ENCODE measurements at places on chromosomes 12 and 14.

- DNase-seq = no peak
Observed at GRCh38 chr14:22448035-22448904, 140.8 kb downstream of the DAD1 start.

DNA sequence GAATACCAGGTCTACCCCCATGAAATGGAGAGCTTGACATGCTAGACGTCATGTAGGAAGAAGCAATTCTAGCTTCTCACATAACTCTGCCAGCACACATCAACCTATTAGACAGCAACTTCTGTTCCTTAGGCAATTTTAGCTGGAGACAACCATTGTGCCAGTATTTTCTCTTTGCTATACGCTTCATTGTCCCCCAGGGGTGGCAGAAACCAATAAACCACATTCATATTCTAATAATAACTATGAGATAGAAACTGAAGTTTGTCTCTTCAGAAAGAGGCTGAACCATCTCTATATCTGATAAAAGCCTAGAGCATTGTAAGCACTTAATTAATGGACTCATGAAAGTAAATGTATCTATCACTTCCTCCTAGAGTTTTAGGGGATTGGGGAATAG, 278.6 kb downstream of the FOXG1 start:
- no peak for DNase-seq

DNA sequence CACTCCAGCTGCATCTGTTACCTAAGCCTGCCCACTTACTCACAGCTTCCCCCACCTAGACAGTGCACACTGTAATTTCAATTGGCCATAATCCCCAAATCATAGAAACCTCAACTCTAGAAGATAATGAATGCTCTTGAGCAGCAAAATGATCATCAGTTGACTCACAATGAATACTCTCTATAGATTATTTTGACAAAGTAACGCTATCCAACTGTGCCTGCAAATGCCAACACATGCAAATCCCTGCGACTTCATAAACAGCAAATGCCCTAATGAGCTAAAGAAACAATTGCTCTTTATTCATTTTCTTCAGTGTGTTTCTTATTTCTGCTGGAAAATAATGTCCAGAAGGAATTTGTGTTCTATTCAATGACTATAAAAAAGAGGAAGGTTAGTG, 319.5 kb downstream of the PAWR start:
- no peak for DNase-seq

DNA sequence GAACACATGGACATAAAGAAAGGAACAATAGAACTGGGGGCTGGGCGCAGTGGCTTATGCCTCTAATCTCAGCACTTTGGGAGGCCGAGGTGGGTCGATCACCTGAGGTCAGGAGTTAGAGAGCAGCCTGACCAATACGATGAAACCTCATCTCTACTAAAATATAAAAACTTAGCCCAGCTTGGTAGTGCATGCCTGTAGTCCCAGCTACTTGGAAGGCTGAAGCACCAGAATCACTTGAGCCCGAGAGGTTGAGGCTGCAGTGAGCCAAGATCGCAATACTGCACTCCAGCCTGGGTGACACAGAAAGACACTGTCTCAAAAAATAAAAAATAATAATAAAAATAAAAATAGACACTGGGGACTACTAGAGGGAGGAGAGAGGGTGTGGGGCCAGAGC, 154.5 kb downstream of the SEC23A start:
- no peak for DNase-seq

DNA sequence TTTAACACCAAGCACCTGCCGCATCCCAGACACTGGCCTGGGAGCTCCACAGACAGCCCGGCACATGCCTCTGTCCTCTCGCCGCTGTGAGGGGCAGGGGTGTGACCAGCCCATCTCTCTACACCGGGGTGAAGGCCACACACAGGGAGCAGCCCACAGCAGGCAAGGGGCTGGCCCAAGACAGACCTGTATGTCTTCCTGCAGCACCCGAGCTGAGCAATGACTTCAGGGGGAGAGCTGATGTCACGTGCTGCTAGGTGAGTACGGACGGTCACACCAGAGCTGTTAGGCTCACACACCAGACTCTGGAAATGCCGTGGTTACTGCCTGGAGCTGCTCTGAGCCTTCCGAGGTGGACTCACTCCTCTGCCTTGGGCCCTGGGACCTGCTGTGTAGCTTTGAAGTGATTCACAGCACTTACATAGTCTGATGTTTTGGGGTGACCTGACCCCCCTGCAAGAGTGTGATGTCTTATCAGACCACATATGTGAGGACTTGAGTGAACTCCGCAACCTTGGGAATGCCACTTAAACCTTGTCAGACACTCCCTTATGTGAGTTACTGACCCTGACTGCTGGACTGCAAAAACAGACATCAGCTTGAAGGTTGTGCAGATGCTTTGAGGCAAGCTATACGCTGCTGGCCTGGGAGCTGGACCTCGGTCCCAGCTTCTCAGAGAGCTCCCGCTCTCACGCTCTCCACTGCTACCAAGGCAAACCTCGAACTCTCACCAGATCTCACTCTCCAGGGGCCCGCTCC, 1.8 kb downstream of the XRCC3 start:
- DNase-seq = no peak

DNA sequence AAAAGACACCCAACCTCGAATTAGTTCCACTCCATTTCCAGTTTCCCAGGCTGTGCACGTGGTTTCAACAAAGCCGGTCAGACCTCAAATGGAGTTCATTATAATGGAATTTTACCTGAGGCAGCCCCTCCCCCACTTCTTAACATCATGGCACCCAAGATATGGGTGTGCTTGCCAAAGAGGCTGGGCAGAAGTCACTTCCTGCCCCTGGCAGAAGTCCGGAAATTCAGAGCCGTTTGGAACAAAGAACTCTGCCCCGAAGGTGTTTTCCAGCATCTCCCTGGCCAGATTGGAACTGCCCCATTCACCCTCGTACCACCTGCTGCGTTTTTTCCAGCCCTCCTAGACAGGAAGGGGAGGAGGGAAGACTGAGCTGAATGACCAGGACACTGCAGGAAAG, 8.2 kb downstream of the VDR start:
- no peak for DNase-seq

- DNase-seq = no peak
Observed at GRCh38 chr12:21775133-21775820, 771 bp upstream of the KCNJ8 start.

DNA sequence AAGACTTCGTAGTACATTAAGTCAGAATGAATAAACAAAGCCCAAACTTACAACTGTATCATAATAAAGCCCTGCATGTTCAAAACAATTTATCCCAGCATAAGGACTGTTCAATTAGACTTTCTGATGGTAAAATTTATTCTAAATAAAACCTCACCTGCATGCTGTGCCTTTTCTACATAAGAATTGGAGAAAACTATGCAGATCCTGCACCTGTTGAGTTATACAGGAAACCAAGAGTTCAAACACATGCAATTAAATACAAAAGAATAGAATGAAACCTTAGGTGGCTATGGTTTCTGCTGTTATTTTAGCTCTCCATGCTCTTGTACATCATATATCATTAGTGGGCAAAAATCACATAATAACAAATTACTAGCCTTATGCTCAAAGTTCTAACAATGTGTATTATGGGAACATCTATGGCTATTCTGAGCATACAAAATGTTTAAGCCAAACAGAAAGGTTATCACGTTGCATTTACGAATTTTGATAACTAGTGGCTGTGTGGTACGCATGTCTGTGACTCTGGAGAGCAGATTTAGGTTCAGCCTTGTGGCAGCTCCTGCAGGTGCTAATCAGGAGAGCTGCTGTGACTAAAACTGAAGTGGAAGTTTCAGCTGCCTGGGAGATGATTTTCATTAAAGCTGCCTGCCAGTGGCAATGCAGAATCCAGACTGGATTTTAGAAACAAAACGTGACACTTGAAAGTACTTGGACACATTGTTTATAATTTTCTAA, 36.1 kb upstream of the LRFN5 start:
- no peak for DNase-seq

GRCh38 chr14:77141214-77142004, at the start of gene ZDHHC22:
Gene ZDHHC22, minus strand, starts transcription at chr14:77141791. Its CDS starts 2,053 bp downstream, at chr14:77139738.
- no peak for DNase-seq

GRCh38 chr12:21831791-21832344, 57.4 kb upstream of the KCNJ8 start:
- no peak for DNase-seq

DNA sequence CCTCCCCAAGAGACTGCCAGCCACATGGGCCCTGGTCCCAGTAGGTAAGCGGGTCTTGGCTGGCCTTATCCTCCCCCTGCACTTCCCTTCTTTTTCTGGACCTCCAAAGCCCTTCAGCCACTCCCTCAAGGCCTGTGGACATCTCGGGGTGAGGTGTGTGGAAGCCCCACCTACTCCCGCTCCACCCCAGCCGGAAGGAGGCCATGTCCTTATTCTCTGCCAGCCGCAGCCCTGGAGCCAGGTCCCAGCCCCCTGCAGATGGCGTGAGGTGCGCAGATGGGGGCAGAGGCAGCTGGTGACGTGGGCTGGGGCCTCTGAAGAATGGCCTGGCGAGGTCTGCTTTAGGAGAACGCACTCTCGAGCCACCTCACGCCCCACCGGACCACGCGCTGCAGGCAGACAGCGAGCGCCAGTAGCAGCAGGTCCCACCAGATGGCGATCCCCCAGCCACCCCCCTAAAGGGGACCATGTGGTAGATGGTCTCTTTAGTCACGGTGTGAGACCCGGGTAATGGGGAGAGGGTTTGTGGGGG, 167.1 kb downstream of the TSPAN9 start:
- DNase-seq = no peak

DNA sequence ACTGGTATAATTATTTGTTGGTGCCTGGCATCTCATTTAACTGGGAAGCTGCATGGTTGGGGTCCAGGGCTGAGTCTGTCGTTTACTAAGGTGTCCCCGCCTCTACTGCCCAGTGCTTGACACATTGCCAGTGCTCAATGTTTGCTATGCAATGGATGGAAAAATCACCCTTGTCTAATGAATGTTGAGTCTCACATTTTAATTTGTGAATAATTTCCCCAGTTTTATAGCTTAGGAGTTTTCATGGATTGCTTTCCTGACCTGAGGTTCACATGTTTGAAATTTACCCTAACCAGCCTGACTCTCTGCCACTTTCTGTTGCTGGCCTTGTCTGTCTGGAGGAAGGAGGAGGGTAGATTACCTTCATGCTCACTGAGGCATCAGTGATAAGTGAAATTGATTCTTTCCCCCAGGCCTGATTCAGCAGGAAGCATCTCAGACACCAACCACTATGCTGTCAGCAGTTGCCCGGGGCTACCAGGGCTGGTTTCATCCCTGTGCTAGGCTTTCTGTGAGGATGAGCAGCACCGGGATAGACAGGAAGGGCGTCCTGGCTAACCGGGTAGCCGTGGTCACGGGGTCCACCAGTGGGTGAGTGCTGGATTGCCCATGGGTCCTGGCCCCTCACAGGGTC, 2.4 kb downstream of the DHRS2 start:
- no peak for DNase-seq

DNA sequence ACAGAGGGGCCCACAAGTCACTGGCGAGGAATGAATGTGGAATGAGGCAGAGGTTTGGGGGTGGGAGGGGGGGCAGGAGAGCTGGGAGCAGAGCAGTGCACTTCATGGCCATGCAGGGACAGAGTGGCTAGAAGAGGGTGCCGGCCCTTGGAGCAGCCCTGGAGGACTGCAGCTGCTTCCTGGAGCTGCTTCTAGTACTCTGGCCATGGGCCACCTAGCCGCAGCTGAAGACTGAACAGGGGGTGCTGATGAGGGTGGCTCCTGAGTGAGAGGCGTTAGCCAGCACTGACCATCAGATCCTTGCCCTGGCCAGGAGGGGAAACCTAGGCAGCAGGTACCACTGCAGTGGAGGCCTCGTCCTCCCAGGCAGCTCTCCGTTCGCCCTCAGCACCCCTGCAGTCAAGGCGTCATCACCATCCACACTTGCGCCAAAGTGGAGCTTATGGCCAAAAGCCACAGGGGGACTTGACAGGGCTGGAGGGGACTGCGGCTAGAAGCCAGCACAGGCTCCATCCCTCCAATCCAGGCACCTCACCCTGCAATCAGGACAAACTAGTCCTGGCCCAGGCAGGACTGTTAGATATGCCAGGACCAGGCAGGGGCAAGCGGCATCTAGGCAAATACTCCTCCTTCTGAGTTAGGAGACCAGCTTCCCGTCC, 16.4 kb downstream of the OTUB2 start:
- no peak for DNase-seq

DNA sequence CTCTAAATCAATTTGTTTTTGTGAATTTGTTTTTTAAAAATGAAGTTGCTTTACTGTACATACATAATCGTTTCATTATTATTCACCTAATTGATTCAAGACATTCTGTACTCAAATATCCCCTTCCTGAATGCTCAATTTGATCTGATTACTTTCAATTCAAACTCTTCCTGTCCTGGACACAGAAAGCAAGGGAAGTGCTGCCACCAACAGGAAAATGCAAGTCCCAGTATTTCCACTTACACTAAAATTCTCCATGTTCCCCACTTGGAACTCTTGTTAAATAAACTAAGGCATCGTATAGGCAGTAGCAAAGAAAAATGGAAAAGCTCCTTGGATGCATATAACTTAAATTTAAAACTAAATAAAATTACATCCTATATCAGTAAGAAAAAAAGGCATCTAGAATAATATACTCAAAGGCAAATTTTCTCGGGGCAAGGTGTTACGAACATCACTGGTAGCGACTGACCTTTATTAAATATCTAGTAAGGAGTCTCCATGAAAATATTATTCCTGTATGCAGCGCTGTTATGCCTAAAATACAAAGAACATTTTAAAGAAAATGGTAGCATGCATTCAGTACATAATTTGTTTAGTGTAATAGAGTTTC, 72.0 kb upstream of the DBX2 start:
- DNase-seq = no peak

DNA sequence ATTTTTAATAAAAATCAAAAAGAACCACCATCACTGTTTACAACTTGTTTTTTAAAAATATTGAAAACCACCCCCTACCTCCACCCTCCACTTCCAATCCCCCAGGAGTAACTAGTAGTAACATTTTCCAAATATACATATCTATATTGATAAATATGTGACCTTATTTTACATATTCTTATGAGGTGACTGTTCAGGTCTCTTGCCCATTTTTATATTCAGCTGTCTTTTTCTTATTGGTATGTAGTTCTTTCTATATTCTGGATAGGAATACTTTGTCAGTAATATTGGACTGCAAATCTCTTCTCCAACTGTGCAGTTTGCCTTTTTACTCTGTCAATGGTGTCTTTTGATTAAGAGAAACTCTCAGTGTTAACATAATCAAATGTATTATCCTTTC, 59.0 kb upstream of the EIF5 start:
- DNase-seq = no peak

- DNase-seq = no peak
Observed at GRCh38 chr14:69355154-69355597, 42.9 kb downstream of the ERH start.

DNA sequence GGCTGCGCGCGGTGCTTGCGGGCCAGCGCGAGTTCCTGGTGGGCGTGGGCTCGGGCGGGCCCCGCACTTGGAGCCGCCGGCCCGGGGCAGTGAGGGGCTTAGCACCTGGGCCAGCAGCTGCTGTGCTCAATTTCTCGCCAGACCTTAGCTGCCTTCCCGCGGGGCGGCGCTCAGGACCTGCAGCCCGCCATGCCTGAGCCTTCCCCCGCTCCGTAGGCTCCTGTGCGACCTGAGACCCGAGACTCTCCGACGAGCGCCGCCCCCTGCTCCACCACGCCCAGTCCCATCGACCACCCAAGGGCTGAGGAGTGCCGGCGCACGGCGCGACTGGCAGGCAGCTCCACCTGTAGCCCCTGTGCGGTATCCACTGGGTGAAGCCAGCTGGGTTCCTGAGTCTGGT, 46.0 kb upstream of the PLEKHG3 start:
- no peak for DNase-seq

- no peak for DNase-seq
Observed at GRCh38 chr14:104788161-104788818, 7.3 kb downstream of the AKT1 start.

GRCh38 chr14:52055167-52055566, 13.7 kb downstream of the NID2 start:
- DNase-seq = no peak

Data from GOT3 (cell line).